ENCODE measurements at places on chromosomes 7 and 10.
A peak's percentile ranks its signal among the peaks of the same experiment; 100 is the strongest.

DNA sequence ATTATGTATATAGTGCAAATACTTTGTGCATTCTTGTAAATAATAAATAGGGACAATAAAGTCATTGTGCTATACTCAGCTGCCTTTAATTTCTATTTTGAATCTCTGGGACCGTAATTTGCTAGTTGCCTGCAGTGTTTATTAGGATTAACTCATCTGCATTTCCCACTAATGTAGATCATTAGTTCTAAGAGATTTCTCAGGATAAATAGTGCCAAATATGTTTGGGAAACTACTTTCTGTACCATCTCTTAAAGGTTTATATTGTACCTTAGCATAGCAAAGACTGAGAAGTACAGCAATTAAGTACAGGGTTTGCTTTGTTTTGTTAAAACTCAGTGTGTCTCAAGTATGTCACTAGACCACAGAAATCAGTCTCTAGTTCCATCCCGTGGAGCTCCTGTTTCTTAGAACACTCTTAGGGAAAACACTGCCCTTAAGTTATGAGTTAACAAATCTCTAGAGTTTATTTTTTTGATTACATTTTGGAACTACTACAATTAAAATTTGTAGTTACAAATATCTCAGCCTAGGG, 26.0 kb downstream of the ADD3 start:
- DNase-seq = no peak

DNA sequence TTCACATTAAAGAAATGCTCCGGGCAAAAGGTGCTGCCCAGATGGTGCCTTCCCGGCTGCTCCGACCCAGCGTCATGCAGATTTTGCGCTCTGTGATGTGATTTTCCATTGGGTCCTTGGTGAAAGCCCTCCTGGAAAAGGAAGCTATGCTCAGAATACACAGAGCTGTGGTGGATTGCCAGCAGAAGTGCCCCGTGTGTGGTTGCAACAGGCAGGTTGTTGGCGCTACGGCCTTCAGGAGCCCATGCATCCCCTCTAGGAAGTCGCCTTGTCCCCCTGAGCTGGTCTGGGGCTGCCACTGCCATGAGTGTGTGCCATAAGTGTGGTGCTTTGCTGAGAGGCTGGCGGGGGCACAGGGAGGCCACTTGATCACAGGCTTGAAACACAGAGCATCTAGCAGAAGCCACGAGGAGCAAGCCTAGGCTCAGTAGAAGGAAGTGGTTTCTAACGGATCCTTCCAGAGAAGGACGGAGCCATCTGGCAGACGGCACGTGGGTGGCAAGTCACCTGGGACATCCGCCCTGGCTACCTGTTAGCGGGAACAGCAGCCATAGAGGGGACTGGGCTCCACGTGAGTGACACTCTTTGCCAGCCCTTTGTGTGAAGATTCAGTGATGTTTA, 210.9 kb downstream of the CUX1 start:
- DNase-seq = no peak

DNA sequence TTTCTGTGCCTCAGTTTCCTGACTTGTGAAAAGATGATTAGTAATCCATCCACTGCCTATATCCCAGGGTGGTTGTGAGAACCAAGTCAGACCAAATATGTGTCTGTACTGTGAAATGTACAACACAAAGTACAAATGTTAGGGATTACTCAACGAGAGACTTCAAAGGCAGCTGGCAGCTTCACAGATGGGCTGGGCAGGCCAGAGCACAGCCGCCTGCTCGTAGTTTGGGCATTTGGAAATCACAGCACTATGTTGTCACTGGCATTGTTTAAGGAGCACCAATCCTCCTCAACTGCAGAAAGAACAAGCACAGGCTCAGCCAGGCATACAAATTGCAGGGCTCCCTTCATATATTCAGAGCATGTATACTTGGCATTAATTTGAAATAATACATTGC, 64.5 kb upstream of the C10orf90 start:
- DNase-seq = no peak

DNA sequence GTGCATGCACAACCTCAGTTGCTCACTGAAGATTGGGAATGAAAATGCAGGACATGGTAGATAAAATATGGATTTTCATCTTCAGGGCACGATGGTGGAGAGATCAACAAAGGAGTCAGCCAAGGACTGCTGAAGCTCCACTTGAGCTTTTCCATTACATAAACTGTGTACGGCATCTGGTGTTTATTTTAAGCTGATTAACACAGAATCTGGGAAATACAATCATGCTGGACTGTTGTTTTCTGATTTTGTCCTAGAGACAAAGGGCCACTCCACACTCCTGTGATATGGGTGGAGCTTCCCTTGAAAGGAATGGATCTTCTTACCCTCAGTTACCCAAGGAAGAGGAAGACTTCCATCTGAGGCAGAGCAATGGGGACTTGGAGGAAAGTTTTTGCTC, 120.6 kb downstream of the SAMD9 start:
- DNase-seq = no peak

GRCh38 chr7:92841192-92841591, 4.8 kb upstream of the CDK6 start:
- DNase-seq = no peak

GRCh38 chr7:50149369-50149768, 56.3 kb upstream of the ZPBP start:
- DNase-seq = no peak

- DNase-seq = no peak
Observed at GRCh38 chr10:60406182-60406581, 16.5 kb upstream of the ANK3 start.

DNA sequence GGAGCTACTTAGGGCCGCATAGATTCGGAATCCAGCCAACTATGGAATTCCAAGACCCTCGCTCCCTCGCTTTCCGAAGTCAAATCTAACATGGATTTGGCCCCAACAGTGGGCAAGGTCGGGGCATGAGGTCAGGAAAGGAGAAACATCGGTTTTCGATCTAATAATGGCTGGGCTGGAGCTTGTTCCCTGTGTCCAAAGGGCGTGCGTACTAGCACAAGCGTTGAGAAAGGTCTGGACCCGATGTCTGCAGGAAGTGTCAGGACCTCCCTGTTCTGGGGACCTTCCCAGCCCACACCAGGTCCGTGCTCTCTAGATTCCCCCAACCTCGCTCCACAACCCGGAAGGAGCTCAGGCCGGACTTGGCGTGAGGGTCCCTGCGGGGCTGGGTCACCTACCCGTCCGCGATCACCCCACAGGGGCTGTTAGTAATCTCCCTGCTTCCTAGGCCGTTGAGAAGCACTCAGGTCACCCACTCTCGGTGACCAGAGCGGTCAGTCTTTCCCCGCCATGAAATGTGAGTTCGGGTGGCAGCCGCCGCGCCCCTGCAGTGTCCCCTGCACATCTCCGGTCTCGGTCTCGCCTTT, 4.8 kb downstream of the FEZF1 start:
- DNase-seq = no peak

- peak; percentile 39 for DNase-seq
Observed at GRCh38 chr10:79196470-79197461, 128.0 kb downstream of the ZMIZ1 start.

- no peak for DNase-seq
Observed at GRCh38 chr10:103605359-103606096, 112.0 kb downstream of the NEURL1 start.

GRCh38 chr10:127926455-127926854, 19.6 kb downstream of the PTPRE start:
- no peak for DNase-seq

DNA sequence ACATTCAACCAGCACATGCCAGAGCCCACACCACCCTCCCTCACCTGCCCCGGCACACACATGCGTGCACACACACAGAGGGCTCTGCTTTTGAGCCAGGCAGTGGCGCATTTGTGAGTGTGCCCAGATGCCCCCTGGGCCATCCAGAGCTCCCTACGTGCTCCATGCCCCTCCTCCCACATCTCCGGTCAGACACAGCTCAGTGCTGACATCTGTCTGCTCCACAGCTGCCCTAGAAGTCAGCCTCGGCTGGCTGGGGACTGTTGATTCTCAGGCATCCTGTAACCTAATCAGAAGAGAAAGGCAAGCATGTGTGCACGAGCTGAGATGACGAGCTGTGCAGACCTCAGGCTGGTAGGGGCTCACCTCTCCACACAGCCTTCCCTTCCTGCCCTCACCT, 135.1 kb downstream of the ZMIZ1 start:
- DNase-seq = no peak

DNA sequence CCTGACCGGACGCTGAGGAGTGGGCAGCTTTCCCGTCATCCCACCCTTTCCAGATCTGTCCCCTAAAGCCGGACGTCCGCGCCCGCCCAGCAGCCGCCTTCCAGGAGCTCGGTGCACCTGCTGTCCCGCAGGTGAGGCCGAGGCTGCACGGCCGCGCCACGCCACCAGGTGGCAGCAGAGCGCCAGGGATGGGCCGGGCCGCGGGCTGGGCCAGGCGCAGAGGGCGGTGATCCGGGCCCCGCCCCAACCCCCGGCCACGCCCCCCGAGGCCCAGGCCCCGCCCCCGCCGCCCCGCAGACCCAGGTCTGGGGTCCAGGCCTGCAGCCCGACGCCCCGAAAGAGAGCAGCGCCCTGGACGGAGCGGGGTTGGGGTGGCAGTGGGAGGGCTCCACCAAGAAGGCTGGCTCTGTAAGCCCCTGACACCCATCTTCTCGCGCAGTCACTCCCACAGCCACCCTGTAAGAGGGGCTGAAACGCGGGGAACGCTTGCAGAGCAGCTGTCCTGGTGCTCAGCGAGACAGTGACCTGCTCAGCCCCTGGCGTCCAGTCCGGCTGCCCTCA, 32.2 kb downstream of the FOXL3 start:
- DNase-seq = peak; percentile 75

GRCh38 chr7:8564281-8564680, 130.9 kb downstream of the NXPH1 start:
- DNase-seq = no peak

- no peak for DNase-seq
Observed at GRCh38 chr7:47300472-47301104, 281.3 kb downstream of the TNS3 start.

DNA sequence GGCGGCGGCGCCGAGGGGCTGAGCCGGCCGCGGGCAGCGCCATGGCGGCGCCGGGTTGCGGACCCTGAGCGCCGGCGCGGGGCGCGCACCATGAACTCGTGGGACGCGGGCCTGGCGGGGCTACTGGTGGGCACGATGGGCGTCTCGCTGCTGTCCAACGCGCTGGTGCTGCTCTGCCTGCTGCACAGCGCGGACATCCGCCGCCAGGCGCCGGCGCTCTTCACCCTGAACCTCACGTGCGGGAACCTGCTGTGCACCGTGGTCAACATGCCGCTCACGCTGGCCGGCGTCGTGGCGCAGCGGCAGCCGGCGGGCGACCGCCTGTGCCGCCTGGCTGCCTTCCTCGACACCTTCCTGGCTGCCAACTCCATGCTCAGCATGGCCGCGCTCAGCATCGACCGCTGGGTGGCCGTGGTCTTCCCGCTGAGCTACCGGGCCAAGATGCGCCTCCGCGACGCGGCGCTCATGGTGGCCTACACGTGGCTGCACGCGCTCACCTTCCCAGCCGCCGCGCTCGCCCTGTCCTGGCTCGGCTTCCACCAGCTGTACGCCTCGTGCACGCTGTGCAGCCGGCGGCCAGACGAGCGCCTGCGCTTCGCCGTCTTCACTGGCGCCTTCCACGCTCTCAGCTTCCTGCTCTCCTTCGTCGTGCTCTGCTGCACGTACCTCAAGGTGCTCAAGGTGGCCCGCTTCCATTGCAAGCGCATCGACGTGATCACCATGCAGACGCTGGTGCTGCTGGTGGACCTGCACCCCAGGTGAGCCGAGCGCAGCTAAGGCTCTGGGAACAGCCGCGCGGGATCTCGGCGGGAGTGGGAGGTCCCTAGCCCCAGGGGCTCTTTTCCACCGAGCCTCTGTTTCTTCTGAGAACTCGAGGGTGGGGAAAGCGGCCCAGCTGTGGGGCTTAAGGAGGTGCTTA, at the start of gene GPR26:
Gene GPR26, plus strand, starts transcription at position 38 of the 919 bp plus-strand sequence. Its CDS starts 53 bp downstream, at position 91.
- DNase-seq = no peak

DNA sequence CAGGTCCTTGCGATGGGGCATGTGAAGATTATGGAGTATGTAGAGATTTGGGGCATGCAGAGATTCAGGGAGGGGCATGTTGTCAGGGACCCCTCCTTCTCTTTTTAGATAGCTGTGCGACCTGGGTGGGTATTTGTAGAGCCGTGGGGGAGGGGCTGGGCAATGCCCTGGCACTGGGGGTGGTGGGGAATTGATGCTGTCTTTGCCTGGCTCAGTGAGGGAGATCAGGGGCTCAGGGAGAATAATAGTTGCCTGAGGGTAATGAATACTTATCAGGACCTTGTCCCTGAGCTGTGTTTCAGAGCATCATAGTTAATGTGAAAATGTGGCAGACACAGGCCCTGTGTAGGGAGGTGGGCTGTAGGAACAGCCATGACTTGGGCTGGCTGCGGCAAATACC, 3.5 kb downstream of the RAMP3 start:
- no peak for DNase-seq

- no peak for DNase-seq
Observed at GRCh38 chr10:126468467-126468866, 80.2 kb upstream of the ADAM12 start.

GRCh38 chr10:88205842-88206446, 342.5 kb downstream of the PTEN start:
- no peak for DNase-seq

DNA sequence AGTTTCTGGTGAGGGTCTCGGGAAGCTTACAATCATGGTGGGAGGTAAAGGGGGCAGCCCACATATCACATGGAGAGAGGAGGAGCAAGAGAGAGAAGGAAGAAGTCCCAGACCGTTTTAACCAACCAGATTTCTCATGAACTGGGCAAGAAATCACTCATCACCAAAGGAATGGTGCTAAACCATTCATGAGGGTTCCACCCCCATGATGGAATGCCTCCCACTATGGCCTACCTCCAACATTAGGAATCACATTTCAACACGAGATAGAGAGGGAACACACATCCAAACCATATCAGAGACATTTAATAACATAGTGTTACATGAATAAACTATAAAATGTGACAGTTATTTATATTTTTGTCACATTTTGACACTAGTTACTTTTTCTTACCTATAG, 214.8 kb upstream of the MAGI2 start:
- no peak for DNase-seq

DNA sequence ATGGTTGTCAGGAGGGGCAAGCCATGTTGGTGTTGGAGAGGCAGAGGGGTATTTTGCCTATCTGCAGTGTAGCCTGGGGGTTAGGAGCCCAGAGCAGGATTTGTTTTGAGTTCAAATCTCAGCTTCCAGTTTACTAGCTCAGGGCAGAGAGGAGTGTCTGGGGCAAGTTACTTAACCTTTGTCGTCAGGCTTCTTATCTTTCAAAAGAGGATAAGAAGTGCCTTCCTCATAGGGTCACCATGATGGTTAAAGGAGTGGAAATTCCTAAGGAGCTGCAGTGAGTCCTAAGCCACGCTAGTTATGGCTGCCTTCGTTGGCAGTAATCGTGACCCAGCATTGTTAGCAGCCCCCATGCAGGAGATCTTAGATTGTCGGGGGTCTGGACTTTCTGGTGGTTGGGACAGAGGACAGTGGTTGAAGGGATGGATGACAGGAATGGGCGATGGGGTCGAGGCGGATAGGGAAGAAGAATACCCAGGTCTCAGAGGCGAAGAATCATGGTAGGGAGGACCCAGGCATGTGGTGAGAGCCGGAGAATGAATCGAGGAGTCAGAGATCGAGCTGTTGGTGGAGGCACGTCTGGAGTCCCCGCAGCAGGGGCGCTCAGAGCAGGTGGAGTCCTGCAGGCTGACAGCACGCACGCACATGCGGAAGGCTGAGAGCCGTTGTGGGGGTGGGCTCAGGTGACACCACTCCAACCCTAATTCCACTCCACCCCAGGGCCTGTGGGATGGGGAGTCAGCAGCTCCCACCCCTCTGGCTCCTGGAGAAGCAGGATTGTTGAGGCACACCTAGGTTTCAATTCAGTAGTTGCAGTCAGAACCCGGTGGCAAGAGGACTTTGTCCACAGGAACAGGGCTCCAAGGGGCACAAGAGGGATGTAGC, 11.6 kb downstream of the ADCK2 start:
- DNase-seq = no peak

- DNase-seq = no peak
Observed at GRCh38 chr7:92781117-92781720, 55.2 kb downstream of the CDK6 start.
